ENCODE measurements at places on chromosomes 13 and 19.

GRCh38 chr13:84662491-84662890 is 780.2 kb upstream of the SLITRK1 start:
- DNase-seq = no peak

DNA sequence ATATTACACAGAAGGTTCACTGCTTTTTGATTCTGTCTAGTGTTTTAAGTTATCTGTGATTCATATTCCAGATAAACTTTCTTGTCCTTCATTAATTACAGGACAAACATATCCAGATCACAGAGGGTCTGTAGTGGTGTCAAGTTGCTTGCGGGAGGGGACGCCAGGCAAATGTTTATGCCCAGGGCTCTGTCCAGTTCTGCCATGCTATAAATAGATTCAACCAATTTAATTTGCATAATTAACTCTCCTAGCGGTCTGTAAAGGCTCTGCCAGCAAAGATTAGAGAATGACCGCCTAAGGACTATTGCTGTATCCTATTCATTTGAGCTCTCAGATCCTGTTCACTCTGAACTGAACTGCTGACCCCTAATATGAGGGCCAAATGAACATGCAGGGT is 59.7 kb upstream of the TRPC4 start:
- no peak for DNase-seq

GRCh38 chr13:38880397-38880796 is 110.2 kb downstream of the STOML3 start:
- no peak for DNase-seq

DNA sequence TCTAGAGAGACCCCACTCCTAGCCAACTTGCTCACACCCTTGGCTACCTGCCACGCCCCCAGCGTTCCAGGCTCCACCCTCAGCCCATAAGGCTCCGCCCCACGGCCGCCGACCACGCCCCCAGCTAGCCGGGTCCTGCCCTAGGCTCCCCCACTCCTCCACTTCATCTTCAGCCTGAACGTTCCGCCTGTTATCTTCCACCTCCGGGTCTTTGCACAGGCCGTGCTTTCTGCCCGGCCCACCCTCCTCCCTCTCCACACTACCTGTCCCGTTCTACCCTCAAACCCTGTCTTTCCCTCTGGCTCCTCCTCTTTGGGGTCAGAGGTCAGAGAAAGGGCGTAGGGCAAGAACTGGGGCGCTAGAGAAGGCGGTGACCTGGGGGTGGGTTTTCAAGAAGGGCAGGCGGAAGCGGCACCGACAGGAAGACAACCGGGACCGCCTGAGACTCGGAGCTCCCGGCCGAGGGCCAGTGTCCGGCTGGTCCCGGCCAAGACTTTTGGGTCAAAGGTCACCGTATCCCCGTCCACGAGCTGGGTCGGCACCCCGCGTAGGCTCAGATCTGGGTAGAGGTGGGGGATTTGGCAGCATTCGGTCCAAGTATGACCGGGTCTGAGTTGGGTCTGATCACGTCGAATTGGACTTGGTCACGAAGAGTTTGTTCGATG is 2.2 kb downstream of the PDE4C start:
- DNase-seq = no peak

GRCh38 chr13:28128926-28129325 is 9.4 kb upstream of the PAN3 start:
- DNase-seq = no peak

GRCh38 chr19:29665215-29665825 is at the start of gene PLEKHF1:
TSS of gene PLEKHF1 (plus strand) at chr19:29665461. CDS start at chr19:29673840, 8,379 bp downstream.
- DNase-seq = peak; percentile 82

DNA sequence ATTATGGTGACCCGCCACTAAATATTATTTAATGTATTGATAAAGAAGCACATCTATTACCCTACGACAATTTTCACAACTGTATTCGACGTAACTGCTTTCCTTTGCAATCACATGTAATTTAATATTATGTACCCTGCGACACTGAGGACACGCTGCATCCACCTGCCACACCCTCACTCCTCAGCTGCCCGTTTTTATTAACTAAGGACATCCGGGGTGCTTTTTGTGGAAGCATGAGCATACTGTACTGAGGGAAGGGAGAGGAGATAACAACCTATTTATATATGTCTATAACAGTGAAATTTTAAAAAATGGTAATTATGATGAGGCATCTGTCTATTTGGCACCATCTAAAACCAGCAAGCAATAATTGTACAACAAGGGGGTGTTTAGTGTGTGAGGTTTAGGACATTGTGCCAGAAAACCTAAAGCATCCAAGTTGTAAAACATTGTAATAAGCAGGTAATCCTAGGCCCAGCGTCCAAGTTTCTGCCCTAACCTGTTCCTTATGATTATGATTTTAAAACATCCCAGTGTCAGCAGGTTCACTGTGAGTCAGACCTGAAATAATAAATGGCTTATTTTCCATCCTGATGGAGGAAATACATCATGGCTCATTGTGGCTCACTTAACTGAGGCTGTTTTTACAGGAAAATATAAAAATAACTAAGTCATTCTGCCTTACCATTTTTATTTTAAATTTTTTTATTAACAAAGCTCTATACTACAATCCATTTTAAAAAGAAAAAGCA is 56.3 kb downstream of the FOXO1 start:
- no peak for DNase-seq

GRCh38 chr13:99237981-99238662 is 20.1 kb downstream of the GPR18 start:
- peak; percentile 15 for DNase-seq

- no peak for DNase-seq
These were observed 55.2 kb downstream of the VWA8 start for GRCh38 chr13:41905600-41906254.

DNA sequence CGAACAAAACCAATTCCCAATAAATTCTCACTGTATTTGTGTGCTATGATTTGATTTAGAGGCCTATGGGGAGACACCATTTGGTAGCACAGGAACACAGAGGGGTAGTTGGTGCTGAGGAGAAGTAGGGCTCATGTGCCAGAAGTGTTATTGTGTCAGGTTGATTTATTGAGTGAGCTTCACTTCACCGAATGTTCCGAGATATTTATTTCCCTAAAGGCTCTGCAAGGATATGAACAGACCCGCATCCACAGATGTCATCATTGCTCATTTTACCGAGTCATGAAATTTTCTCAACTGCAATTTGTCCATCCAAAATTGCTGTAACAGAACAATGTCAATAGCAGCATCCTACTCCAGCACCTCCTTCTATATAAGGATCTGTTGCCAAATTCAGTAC is 69.5 kb downstream of the DACH1 start:
- DNase-seq = no peak

- no peak for DNase-seq
These were observed 31.1 kb downstream of the NFIC start for GRCh38 chr19:3397266-3398022.

DNA sequence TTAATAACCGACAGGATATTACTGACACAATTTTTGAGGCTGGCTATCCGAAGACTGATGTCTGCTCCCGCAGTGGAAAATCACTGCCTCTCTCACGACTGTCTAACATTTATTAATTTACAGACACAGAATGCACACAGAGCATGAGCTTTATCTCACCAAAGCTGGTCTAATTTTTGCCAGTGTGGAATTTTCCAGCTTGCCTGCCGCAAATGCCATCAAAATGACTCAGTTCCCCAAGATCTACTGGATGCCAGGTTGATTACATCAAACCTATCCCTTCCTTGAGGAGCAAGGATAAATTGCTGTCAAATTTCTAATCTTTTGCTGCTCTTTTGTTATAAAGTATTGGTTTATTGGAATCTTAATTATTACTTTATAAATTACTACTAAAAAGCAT is 1775.1 kb upstream of the PCDH20 start:
- no peak for DNase-seq

Data from stimulated activated naive CD4-positive, alpha-beta T cell treated with Interleukin-2 at 50 U/mL for 16 hours (primary cell).